Hematopoietic multipotent progenitor cell treated with erythropoietin and hydrocortisone succinate and interleukin-3 and kit ligand, for 4 days (in vitro differentiated cells): ENCODE measurements at places on chromosomes 7 and 10.

GRCh38 chr7:91846436-91846835 is 34.1 kb downstream of the MTERF1 start:
- DNase-seq: no peak

- DNase-seq: no peak
Measured at GRCh38 chr10:129415215-129416140, 51.6 kb upstream of the MGMT start.

DNA sequence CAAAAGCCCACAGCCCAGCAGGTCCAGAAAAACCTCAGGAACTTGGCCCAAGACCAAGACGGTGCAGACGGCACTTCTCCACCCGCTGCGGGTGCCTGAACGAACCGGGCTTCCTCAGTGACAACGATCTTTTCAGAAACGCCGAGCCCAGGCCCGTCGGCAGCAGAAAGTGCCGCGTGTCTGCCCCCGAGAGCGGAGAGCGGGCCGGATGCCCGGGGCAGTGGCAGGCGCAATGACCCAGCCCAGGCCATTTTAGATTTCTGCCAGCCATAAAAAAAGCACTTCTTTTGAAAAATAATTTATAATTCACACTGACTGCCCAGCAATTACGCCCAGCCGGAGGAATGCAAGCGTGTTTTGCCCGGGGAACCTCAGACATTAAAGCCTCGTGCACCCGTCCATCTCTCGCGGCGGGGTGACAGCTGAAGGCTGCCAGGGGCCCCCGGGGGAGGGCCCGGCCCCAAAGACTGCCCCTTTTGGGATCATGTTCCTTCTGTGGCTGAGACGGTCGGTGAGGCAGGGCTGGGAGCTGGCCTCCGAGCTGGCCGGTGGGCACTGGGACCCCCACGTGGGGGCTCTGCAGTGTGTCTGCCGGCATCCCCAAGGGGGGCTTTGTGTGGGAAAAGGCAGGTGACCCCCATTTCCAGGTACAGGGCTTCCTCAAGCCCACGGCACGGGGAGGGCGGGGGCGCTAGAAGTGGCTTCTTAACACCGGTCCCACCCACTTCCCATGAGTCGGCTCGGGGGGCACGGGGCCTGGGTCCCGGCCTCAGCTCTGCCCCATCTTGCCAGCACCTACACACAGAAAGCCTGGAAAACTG is 71.3 kb upstream of the PDGFA start:
- peak; percentile 49 for DNase-seq

DNA sequence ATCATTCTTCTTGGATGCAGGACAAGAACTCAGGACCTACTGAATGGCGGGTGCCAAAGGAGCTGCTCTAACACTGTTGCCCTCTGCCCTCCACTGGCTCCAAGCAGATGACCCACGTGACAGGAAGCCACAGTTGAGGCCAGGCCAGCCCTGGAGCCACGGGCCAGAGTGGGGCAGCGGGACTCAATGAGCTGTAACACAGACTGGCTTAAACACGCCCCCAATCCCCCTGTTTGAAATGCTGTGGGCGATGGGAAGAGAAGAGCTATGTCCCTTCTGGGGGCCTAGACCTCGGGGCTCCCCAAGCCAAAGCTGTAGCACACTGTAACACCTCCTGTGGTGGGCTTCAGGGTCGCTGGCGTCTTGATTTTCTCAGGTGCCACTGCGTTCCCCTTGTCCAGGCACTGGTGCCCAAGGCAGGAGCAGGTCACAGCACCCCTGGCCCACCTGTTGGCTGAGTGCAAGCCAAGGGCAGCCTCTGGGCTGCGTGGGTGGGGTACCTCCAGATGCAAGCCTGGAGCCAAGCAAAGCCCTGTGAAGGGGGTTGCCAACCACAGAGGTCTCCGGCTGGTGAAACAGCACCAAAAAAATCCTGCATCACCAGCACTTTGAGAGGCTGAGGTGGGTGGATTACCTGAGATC is 18.6 kb upstream of the ZMIZ2 start:
- no peak for DNase-seq

GRCh38 chr10:11551916-11552602 is 59.4 kb downstream of the USP6NL start:
- peak; percentile 60 for DNase-seq

- no peak for DNase-seq
Measured at GRCh38 chr7:24572016-24572392, 1.2 kb upstream of the PALS2 start.

- no peak for DNase-seq
Measured at GRCh38 chr10:93410697-93411348, 71.3 kb downstream of the MYOF start.

GRCh38 chr10:70726909-70727495 is 54.7 kb downstream of the ADAMTS14 start:
- DNase-seq: no peak

DNA sequence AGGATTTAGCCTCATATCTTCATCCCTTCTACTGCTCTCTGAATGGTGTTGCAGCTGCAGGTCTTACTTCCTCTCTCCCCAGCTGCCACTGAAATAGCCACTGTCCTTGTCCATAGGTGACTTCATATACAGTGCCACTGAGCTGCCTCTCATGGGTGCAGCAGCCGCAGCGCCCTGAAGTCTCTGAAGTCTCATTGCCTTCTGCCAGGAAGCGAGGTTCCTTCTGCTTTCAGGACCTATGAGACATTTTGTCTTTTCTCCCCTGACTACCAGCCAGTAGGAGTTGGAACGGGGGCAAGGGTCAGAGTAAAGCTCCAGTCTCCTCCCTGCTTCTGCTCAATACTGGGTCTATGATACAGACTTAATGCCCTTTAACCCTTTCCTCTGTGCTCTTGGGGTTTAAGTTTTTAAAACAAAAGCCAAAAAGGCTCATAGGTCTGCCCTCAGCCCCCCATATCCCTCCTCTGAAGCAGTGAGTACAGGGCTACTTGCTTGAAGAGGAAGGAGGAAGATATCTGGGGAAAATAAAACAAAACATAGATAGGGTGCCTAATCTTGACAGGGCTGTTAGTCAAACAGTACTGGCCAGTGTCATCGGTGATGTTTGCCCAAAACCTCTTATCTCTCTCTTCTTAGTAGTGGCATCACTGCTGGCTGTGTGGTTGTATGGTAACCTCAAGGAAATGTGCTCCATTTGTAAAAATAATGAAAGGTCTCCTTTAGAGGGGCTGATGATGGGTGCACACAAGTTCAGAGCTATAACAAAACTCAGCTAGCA is 7.1 kb downstream of the PLCE1 start:
- DNase-seq: no peak

DNA sequence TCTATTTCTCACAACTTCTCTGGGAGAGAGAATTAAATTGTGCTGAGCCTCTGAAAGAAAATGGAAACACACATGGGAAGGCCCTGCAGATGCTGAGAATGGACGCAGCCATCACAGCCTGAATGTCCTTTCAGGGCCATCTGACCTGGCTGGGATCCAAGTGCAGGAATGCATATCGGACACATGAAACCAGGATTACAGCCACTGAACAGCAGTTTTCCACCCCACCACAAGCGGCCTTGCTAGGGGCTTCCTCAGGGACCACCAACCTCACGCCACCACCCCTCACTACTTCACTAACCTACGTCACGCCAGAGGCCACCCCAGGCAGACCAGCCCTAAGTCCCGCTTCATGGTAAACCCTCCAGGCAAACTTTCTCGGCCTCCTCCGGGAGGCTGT is 103.3 kb downstream of the DIP2C start:
- no peak for DNase-seq

GRCh38 chr7:106794276-106795083 is 70.6 kb upstream of the PIK3CG start:
- DNase-seq: no peak

- DNase-seq: no peak
Measured at GRCh38 chr10:16857419-16857818, 40.2 kb upstream of the RSU1 start.

- peak; percentile 20 for DNase-seq
Measured at GRCh38 chr7:156773966-156774365, 119.0 kb downstream of the LMBR1 start.

- DNase-seq: no peak
Measured at GRCh38 chr7:55303220-55303619, 61.9 kb upstream of the LANCL2 start.

GRCh38 chr7:37516664-37517063 is 68.0 kb upstream of the ELMO1 start:
- peak; percentile 28 for DNase-seq

DNA sequence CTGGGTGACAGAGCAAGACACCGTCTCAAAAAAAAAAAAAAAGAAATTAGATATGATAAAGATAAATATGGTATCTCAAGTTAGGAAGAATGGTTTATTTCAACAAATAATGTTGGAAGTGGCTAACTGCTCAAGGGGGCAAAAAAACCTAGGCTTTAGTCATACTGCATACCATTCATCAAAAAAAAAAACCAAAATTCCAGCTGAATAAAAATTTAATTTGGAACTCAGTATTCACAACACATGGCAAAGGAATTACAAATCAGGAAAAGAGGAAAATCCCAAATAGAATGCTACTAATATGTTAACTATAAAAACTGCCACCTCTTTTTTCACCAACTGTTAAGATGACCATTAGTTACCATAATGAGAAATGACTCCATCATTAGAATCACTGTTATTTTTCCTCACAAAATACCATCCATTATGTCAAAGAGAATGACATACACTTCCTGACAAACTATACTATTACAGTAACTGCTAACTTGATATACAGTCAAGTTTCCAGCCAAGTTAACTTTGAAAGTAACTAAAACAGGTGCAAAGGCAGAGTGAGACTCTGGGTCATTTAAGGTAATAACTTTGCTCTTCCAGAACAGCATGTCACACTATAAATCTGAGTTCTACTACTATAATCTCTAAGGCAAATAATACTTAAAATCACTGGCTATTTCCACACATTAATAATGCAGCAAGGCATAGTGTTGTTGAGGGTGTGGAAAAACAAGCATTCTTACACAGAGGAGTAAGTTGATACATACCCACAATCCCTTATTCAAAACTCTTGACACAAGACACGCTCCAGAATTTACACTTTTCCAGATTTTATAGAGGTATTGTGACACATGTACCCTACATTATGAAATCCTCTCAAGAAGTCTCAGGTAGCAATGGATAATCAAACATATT is 10.2 kb downstream of the KBTBD2 start:
- DNase-seq: no peak

GRCh38 chr7:53111031-53111430 is 75.6 kb downstream of the POM121L12 start:
- DNase-seq: no peak

GRCh38 chr10:70175516-70175915 is 5.2 kb upstream of the SAR1A start:
- DNase-seq: no peak

DNA sequence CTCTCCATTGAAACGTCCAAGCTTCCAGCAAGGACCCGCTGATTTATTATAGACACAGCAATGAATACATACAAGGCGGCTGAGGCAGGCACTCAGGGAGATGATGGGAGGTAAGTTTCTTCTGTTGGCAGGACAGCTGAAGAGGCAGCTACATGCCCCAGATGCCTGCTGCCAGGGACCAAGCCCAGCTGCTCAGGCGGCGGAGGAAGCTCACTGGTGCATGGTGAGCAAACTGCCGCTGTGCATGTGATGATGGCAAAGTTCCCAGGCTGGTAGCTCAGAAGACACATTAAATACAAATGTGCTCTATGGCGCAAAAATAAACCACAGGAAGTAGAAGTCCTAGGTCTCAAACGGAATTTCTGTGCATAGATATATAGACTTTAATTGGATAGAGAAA is 2.3 kb downstream of the DNTT start:
- DNase-seq: peak; percentile 86

GRCh38 chr10:86970162-86970981 is 2.1 kb downstream of the ADIRF start:
- DNase-seq: no peak

- no peak for DNase-seq
Measured at GRCh38 chr10:77606751-77607150, 30.9 kb downstream of the KCNMA1 start.

GRCh38 chr7:17983221-17984062 is 43.1 kb upstream of the SNX13 start:
- no peak for DNase-seq

DNA sequence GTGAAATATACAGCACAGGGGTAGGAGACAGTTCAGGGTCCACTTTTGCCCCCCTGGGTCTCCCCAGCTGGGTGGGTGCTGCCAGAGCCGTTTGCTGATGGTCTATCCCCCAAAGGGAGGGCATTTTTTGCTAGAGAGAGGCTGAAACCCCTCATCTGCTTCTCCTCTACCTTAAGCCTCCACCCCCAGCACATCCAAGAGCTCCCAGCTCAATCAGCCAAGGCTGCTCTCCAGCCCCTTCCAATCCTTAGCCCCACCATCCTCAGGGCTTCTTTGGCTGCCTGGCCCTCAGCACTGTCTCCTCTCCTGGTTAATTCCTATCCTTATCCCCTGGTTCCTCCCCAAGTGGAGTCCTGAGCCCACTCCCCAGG is 153.1 kb downstream of the AOAH start:
- DNase-seq: peak; percentile 70

GRCh38 chr7:139854803-139855497 is 25.9 kb downstream of the TBXAS1 start:
- no peak for DNase-seq

GRCh38 chr10:98569853-98570252 is 123.1 kb upstream of the HPS1 start:
- DNase-seq: no peak

- peak; percentile 69 for DNase-seq
Measured at GRCh38 chr10:47023237-47024045, 112.2 kb downstream of the PTPN20 start.

DNA sequence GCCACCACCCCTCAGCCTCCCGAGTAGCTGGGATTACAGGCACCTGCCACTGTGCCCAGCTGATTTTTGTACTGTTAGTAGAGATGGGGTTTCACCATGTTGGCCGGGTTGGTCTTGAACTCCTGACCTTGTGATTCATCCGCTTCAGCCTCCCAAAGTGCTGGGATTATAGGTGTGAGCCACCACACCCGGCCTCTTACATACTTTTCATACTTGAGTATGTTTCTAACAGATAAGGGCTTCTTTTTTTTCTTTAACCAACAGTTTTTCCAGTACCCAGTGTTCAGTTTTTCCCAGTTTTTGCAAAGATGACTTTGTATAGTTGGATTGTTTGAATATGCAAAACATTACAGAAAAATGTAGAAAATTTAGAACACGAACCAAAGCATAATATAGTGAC is 7.7 kb downstream of the EIF4H start:
- no peak for DNase-seq

DNA sequence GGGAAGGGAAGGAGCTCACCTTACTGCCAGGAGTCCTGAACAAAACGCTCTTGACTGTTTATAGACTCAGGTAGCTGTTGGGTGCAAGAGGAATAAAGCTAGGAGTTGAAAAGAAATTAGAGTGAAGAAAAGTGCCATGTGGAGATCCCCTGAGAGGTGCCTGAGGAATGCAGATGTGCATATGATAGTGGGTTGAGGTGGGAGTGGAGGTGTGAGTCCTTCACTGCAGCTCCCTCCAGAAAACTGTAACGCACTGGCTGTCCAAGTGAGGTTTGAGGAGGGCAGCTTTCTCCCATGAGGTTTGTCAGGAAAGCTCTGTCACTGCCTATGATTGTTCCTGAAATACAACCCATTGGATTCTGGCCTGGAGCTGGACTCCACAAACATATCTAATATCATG is 904.8 kb upstream of the POT1 start:
- DNase-seq: no peak

DNA sequence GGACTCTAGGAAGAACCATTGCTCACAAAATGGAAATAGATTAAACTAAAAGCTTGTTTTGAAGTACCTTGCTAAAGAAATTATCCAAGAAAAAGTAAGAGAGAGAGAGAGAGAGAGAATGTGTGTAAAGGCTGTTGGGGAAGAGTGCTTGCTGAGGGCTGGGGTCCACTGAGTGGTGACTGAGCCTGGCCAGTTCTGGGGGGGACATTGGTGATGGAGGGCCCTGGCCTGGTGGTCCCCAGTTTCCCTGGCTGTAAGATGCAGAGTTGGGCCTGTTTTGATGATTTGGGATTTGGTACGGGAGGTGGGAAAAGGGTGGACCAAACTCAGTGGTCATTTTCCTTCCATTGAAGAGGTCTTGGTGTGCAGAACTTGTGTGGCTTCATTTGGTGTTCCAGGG is 880 bp downstream of the RAMP3 start:
- no peak for DNase-seq
